ENCODE measurements at places on chromosomes 13 and 19.
A peak's percentile ranks its signal among the peaks of the same experiment; 100 is the strongest.

GRCh38 chr19:35702223-35703012 lies 1.9 kb upstream of the ZBTB32 start:
- DNase-seq: peak; percentile 96

- DNase-seq: no peak
Measured at GRCh38 chr19:51227966-51228365, 3.1 kb downstream of the CD33 start.

DNA sequence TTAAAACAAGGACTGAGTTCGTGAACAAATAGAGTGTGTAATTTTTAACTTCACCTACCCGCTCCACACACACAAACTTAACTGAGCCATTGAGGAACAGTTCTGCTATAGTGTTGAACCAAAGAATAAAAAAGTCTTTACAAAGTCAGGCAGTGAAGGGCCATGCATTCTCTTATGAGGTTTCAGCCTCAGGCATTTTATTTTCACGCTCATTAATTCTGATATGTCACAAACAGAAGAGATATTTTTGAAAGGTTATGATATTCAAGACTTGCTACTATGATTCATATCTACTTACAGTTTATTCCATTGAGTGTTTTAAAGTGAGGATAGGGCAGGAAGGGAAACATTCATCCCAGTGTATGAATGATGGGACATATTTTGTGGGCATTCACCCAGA lies 282.2 kb downstream of the SLITRK5 start:
- DNase-seq: no peak

GRCh38 chr13:92864584-92865284 lies 361.9 kb upstream of the GPC6 start:
- no peak for DNase-seq

DNA sequence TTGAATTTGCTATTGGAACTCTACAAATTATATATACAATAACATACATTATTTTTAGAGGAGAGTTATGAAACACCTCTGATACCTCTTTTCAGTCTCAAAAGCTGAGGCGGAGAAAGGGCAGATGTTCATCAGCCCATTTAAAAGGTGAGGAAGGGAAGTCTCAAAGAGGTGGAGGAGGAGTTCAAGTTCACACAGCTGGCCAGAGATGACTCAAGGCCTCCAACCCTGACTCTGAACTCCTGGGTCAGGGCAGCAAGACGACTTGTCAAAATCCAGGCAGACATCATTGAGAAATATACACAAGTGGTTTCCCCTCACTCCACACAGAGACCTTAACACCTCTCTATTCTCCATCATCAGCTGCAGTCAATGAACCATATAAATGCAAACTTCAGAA lies 2.1 kb downstream of the SIAH3 start:
- no peak for DNase-seq

DNA sequence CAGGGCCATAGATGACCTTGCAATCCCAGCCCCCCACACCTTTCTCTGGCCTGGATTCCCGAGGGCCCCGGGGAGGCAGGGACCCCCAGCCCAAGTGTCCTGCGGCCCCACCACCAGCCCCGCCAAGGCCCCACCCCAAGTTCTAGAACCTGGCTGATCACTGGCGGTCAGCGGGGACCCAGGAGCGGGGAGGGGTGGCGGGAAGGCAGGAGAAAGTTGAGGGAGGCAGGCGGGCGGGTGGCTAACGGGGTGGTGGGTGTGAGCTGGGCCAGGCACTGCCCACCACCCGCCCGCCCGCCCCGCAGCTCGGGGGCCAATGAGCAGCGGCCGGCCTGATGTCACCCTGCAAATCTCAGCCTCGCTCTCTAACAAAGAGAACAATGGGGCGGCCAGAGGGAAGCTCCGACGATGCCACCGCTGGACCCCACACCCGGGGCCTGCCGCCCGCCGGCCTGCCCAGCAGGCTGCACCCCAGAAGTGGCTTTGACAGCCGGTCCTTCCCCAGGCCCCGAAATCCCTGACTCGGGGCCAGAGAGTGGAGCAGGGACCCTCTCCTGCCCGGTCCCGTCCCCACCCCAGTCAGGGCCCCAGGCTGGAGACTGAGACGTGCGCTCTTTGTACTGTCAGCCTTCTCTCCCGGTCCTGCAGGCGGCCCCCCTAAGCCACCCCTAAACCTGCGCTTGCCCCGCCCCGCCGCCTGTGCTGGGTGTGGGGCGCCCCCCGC lies 1.6 kb downstream of the MEX3D start:
- DNase-seq: no peak

- DNase-seq: peak; percentile 40
Measured at GRCh38 chr19:6773323-6773931, 919 bp downstream of the VAV1 start.

DNA sequence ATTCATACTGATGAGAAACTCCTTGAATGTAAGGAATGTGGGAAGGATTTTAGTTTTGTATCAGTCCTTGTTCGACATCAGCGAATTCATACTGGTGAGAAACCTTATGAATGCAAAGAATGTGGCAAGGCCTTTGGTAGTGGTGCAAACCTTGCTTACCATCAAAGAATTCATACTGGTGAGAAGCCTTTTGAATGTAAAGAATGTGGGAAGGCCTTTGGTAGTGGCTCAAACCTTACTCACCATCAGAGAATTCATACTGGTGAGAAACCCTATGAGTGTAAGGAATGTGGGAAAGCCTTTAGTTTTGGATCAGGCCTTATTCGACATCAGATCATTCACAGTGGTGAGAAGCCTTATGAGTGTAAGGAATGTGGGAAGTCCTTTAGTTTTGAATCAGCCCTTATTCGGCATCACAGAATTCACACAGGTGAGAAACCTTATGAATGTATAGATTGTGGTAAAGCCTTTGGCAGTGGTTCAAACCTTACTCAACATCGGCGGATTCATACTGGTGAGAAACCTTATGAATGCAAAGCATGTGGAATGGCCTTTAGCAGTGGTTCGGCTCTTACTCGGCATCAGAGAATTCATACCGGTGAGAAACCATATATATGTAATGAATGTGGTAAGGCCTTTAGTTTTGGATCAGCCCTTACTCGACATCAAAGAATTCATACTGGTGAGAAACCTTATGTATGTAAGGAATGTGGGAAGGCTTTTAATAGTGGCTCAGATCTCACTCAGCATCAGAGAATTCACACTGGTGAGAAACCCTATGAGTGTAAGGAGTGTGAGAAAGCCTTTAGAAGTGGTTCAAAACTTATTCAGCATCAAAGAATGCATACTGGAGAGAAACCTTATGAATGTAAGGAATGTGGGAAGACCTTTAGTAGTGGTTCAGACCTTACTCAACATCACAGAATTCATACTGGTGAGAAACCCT lies 26.6 kb downstream of the ZNF345 start:
- DNase-seq: no peak

DNA sequence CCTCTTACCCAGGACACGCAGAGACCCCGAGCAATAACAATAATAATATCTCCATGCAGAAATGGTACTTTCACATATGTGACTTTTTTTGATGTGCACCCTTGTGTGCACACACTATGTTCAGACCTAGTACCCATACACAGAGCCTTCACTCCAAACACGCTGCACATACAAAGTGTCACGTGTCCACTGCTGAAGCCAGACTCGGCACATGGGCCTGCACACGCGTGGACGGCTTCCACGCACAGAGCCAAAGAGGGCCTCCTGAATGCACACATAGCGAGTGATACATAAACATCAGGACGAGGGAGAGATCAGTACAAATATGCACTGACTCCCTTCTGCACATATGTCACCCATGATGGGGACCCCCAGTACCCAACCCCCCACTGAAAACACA lies 41.9 kb upstream of the POU2F2 start:
- DNase-seq: no peak

DNA sequence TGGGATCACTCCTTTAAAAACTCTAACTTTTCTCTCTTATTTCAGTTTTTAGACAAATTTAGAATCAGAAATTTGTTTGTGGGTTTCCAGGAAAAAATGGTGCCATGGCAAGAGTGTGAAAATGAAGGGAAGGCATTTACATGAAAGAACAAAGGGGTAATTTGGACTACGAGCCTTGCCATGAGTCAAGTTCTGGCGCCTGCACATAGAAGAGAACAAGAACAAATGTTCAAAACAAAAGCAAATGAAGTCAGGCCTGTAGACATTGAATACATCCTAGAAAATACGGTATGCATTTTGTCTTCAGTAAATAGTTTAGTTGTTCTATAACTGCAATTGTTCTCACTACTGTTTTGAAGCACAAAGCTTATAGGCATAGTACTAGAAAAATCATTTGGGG lies 1390.5 kb downstream of the EFNB2 start:
- no peak for DNase-seq

DNA sequence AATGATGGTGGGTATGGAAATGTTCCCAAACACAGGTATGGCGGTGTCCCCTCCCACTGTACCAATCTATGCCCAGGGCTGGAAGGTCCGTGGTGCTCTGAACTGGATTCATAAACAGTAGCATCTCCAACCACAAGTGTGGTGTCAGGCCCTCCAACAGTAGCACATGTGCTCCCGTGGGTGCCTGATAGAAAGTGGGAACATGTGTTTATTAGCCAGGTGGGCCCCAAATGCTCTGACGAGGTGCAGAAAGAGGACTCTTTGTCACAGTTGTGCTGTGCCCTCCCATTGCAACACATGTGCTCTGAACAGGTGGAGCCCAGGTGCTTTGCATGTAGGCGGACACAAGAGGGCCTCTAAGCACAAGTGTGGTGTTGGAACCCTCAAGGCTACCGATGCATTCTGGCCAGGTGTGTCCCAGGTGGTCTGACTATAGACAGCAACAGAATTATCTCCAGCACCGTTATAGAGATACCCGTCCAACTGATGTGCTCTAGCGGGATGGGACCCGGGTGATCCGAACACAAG lies 75.4 kb upstream of the ZNF30 start:
- no peak for DNase-seq

GRCh38 chr13:48578516-48579164 lies 45.8 kb upstream of the RCBTB2 start:
- DNase-seq: no peak

DNA sequence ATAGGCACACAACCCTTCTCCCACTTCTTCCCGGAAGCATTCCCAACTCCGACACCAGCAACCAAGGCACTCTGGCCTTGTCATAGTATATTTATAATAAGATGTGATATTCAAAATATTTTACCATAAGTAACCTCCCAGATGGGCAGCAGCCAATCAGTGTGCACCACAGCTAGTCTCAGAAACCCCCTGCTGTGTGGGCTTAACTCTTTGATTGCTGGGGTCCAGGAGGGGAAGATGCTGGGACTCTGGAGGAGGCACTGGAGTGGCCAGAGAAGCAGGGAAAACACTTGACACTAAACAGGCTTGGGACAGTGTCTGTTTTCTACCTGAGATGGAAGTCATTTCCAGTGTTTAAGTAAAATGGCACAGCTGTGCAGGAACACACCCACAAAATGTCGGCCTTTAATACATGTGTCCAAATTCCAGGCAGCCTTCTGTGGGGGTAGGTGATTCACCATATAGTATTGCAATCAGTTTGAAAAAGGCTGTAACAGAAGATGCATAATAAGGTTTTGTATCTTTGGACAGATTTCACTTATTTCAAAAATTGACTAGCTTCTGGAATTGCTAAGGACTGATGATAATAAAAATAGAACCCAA lies 100.7 kb downstream of the MBNL2 start:
- DNase-seq: no peak

DNA sequence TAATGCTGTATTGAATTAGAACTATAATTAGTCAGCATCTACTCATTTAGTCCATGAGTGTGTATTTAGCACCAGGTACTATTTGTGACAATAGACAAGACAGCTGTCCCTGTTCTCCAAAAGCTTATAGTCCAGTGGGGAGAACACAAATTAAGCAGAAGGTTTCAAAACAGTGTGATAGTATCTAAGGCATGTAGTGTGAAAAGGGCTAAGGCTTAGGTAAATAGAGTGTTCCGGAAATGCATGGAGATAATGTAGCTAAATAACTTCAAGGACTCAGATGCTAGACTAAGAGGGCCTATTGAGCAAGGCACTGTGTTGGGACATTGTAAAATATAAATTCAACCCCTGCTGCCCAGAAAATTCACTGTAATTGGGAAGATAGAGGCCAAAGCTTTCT lies 144.1 kb upstream of the MIR17HG start:
- no peak for DNase-seq

DNA sequence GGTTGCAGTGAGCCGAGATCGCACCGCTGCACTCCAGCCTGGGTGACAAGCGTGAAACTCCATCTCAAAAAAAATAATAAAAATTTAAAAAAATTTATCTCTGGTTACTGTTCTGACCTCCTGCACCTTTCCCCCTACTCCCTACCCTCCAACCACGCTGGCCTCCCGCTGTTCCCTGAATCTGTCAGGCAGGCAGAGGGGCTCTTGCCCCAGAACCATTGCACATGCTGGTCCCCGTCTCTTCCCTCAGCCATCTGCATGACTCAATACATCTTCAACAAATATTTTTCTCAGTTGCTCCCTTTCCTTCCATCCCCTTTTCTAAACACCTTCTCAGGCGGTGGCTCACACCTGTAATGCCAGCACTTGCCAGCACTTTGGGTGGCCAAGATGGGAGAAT lies 1.1 kb upstream of the FAM187B start:
- no peak for DNase-seq

DNA sequence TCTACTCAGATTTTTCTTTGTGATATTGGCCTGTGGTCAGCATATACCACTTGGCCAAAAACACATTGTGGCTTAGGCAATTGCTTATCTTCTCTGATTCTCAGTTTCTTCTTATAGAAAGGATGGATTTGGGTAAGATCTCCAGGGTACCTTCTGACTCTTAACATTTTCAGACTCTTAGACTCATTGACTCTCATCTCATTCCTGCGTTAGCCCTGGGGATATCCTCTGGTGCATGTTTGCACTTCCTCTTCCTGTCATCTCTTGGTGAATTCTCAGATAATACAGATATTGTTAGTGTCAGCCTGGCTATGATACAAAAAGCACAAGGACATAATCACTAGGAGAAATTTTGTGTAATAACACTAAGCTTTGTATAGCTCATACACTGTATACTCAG lies 492.5 kb upstream of the GPC6 start:
- DNase-seq: no peak

DNA sequence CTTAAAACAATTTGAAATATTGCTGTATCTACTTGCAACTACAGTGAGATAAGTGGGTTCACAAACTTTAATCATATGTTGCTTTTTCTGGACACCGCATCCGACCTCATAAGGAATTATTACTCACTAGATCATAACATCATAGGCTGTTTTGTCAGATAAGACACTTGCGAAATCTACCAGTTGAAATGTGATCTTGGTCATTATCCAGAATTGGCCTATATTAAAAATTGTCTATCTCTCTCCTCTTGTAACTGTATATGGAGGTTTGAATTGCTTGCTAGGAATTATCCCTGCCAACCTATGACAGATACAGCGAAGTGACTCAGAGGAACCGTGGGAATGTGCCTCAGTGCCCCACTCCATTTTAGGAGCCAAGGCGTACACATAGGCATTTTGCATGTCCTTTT lies 117.0 kb upstream of the POSTN start:
- no peak for DNase-seq

DNA sequence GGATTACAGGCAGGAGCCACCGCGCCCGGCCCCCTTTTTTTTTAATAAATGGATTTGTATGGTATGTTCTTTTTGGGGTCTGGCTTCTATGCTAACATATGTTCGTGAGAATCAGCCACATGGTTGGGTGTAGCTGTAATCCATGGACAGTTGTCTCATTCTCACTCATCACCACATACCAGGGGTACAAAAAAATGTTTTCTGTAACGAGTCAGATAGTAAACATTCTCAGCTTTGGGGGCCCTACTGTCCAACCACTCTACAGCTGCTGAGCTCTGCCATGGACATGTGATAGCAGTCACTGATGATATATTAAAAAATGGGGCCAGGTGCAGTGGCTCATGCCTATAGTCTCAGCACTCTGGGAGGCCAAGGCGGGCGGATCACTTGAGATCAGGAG lies 5.1 kb upstream of the RETN start:
- DNase-seq: no peak

- no peak for DNase-seq
Measured at GRCh38 chr13:33172400-33172799, 113.2 kb downstream of the STARD13 start.

GRCh38 chr19:39405958-39406655 lies 540 bp upstream of the ZFP36 start:
- peak; percentile 92 for DNase-seq
